ENCODE measurements at places on chromosomes 3 and 15. TPM values are rescaled to one million over a fixed set of nuclear protein-coding genes. Genes with fewer than 3 reads are reported as not detected.

Gene THRB
- polyA plus RNA-seq: 3.2 TPM

Gene CCDC51
- polyA plus RNA-seq: 20.8 TPM

Gene PLA2G4E
- polyA plus RNA-seq: not detected

Gene KY
- 0.48 TPM for polyA plus RNA-seq

DNA sequence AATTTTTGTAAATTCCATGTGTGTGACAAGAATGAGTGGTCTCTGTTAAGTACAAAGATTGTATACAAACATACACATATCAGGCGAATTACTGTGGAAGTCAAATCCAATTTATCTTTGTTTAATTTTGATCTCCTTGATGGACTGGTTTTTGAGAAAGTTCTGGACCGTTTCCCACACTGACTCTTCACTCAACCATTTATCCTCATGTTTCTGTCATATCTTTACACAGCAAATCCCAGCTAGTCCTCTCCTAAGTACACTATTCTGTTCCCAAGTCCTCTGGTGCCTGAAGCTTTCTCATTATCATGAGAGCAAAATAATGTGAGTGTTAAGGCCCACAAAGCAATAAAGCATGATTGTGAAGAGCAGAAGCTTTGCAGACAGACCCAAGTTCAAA, 189.9 kb downstream of the WNT5A start:
- no peak for DNase-seq

DNA sequence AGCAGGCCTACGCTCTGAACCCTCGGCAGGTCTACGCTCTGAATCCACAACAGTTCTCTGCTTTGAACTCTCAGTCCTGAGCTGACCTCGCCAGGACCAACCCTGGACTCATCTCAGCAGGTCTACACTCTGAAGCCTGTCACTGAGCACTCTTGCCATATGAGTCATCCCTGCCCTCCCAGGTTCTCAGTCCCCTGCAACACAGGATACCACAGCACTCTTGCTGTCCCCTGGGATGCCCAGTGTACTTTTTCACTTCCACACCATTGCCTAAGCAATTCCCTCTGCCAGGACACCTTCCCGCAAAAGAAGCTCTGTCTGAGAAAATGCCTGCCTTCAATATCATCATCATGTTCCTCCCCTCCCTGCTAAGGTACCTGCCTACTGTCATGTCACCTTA, 42.0 kb downstream of the NUP210 start:
- DNase-seq: no peak

- no peak for DNase-seq
Observed at GRCh38 chr3:188316021-188316722, 162.2 kb downstream of the LPP start.

DNA sequence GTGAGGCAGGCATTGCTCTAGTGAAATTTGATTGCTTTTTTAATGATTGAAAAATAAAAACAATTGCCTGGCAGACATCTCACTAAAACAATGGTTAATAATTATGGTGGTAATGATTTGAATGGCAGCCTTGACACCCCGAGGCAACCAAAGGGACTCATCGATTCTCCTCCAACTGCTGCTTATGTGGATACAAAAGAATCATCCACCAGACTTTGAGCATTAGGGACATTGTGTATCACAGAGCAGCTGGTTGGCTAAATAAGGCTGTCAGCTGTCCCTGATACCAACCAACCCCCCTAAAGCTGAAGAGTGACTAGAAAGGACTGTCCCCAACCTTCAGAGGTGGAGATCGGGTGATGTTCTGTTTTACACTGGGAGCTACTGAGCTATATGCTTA, 1.7 kb upstream of the CD47 start:
- no peak for DNase-seq

GRCh38 chr15:85094685-85095084, 113.0 kb downstream of the PDE8A start:
- peak; percentile 28 for DNase-seq

DNA sequence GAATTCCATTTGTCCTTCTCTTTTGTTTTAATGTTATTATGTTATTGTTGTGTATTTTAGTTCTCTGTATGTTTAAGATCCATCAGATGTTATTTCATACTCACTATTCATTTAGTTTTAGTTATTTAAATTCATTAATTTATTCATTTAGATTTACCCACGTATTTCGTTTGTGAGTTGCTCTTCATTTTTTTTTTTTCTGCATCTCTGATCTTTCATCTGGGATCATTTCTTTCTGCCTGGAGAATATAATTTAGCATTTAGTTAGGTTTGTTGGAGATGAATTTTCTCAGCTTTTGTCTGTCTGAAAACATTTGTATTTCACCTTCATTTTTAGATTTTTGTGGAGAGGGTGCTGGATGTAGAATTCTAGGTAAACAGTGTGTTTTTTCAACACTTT, 12.9 kb downstream of the NEO1 start:
- DNase-seq: no peak
